ENCODE measurements at places on chromosomes 5 and 9.
A peak's percentile ranks its signal among the peaks of the same experiment; 100 is the strongest.

DNA sequence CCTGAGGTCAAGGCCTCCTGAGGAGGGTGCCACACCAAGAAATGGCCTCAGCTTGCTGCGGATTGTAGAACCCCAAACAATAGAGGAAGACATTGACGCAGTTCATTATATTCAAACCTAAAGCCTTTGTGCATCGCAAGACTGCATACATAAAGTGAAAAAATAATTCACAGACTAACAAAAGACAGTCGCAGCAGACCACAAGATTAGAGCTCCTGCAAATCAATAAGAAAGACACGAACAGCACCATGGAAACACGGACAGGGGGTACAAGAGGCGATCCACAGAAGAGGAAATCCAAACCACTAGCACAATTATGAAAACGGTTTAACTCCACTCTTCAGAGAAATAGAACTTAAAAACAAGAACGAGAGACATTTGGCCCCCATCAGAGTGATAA, 10.0 kb upstream of the TCOF1 start:
- no peaks in the 10 kb centered on the region for H3K36me3 ChIP-seq
- no peaks in the 10 kb centered on the region for H3K27me3 ChIP-seq
- DNase-seq = no peak

DNA sequence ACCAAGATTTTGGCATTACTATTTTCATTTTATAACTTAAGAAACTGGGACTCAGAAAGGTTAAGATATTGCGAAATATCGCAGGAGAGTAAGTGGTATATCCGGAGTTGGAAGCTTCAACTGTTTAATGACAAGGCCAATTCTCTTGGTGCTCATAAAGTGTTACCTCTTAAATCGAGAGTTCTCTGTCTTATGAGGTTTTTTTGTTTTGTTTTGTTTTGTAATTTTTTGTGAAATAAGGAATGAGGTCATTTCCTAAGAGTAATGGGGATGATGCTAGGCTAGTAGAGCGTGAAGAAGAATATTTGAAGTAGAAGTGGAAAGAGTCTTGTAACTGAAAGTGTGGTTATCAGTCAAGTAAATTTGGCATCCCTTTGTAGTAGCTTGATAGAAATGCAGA, 183.2 kb upstream of the DAB2 start:
- H3K27me3 ChIP-seq = no peaks in the 10 kb centered on the region
- no peak overlapping the region for H3K4me3 ChIP-seq
- H3K4me1 ChIP-seq = peaks cover 24% of the 10 kb centered on the region
- H3K27ac ChIP-seq = no peak overlapping the region

DNA sequence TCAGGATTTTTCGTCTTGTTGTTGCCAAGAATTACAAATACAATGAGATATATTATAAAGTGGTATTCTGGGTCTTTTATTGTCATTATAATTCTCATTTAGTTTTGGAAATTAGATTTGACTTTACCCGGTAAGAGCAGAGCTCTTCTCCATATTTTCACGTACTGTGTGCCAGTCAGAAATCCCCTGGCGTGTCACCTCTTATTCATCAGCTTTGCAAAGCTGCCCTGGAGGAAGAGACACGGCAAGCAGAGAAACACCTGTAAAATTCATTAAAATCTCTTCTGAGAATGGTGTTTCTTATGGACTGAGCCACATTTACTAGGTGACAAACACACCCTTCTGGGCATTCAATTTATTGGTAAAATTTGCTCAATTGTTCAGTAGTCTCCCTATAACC, 440.4 kb downstream of the HINT1 start:
- no peaks in the 10 kb centered on the region for H3K27me3 ChIP-seq
- no peaks in the 10 kb centered on the region for H3K36me3 ChIP-seq
- H3K27ac ChIP-seq = no peak overlapping the region
- no peak overlapping the region for H3K4me3 ChIP-seq

GRCh38 chr5:78483809-78484521, 123.5 kb downstream of the SCAMP1 start:
- H3K4me3 ChIP-seq = no peak overlapping the region
- H3K36me3 ChIP-seq = peaks cover 16% of the 10 kb centered on the region
- H3K27me3 ChIP-seq = no peaks in the 10 kb centered on the region
- H3K27ac ChIP-seq = peak overlapping the region; percentile 15
- peaks cover 11% of the 10 kb centered on the region for H3K4me1 ChIP-seq

DNA sequence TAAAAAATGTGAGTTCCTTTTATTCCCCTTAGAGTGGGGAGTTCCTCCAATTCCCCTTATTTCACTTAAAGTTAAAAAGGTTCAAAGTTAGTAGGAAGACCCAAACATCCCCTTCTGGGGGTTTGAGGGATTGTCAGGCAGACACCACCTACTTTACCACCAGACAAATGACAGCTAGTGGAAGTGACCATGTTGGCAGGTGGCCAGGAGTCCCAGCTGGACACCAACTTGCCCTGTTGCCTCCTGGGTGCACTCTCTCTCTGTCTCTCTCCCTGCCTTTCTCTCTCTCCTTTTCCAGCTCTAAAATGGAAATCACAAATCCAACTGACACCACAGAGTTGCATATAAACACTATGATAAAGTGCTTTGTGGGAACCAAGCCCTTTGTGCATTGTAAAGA, 307.7 kb upstream of the TLE4 start:
- H3K36me3 ChIP-seq = no peaks in the 10 kb centered on the region
- H3K4me3 ChIP-seq = no peak overlapping the region
- no peak for DNase-seq
- H3K27ac ChIP-seq = no peak overlapping the region
- no peaks in the 10 kb centered on the region for H3K27me3 ChIP-seq

DNA sequence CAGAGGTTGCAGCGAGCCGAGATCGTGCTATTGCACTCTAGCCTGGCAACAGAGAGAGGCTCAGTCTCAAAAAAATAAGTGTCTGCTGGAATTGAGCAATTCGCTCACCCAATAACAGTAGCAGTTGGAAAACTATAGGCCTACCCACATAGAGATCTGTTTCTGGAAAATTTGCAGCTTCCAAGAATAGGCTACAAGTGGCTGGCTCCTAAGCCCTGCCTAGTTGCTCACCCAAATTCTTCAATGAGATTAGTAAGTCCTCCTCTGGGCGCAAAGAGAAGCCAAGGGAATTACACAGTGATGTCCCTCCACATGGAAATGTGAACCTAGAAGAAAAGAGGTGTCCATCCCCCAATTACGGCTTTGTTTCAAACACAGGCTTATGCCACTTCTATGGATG, 42.6 kb upstream of the RNF38 start:
- no peak for DNase-seq
- H3K36me3 ChIP-seq = no peaks in the 10 kb centered on the region
- H3K4me1 ChIP-seq = peaks cover 17% of the 10 kb centered on the region
- H3K27me3 ChIP-seq = no peaks in the 10 kb centered on the region
- H3K4me3 ChIP-seq = no peak overlapping the region

All from PC-3 (cell line).